ENCODE measurements at places on chromosomes 6 and 20. TPM values are rescaled to one million over a fixed set of nuclear protein-coding genes. Genes with fewer than 3 reads are reported as not detected.

The BTNL2 gene
- not detected for total RNA-seq

The VGLL2 gene
- total RNA-seq: 4.2 TPM

The CRISP2 gene
- not detected for total RNA-seq

The HSPA1L gene
- total RNA-seq: 1.1 TPM

The PRICKLE4 gene
- total RNA-seq: 5.6 TPM

The CD93 gene
- 51.6 TPM for total RNA-seq

The RAD21L1 gene
- not detected for total RNA-seq

The RNF8 gene
- total RNA-seq: 17.3 TPM

The SLC17A5 gene
- 11.8 TPM for total RNA-seq

The LY6G5C gene
- 1.2 TPM for total RNA-seq

The SLC32A1 gene
- total RNA-seq: not detected

The CLDN20 gene
- total RNA-seq: not detected

The EXOC2 gene
- total RNA-seq: 12.9 TPM

The MEP1A gene
- total RNA-seq: not detected

The TSPO2 gene
- not detected for total RNA-seq

The MUCL3 gene
- total RNA-seq: not detected

The GPR63 gene
- 0.37 TPM for total RNA-seq

The CSTF1 gene
- total RNA-seq: 16.4 TPM

The IYD gene
- total RNA-seq: not detected

The UBD gene
- not detected for total RNA-seq

The RAET1L gene
- not detected for total RNA-seq

The BPIFB2 gene
- not detected for total RNA-seq

The PRPH2 gene
- 1.1 TPM for total RNA-seq

The CYP24A1 gene
- 0.24 TPM for total RNA-seq

The WFDC5 gene
- not detected for total RNA-seq

The PKIG gene
- 268 TPM for total RNA-seq

The WFDC10B gene
- not detected for total RNA-seq

The F13A1 gene
- 30.4 TPM for total RNA-seq

The CST2 gene
- total RNA-seq: not detected

The TRMT6 gene
- total RNA-seq: 13.1 TPM

The RIN2 gene
- 33.1 TPM for total RNA-seq

The PBX2 gene
- 32.5 TPM for total RNA-seq
